Thymus (tissue), 14 donors: ENCODE measurements at places on chromosomes 11 and 22. TPM values are rescaled to one million over a fixed set of nuclear protein-coding genes. Genes with fewer than 3 reads are reported as not detected.

The CRYBB1 gene
- polyA plus RNA-seq: 1.7 TPM

DNA sequence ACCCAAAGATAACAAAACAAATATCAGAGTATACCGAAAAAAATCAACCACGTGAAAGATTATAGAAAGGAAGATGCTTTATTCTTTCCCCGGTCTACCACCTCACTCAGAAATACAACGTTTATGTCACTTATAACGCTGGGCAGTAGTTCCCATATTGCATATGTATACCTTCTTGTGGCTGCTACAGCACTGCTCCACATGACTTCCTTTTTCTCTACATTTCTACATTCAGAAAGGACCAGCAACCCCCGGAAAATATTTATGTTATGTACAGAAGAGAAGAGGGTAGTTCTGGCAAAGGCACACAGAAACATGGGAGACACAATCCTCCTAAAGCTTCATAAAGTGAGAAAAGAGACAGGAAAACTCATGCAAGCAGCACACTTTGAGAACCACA is 56.8 kb downstream of the MTMR2 start:
- peaks cover 5% of the 10 kb centered on the region for H3K36me3 ChIP-seq
- no peaks in the 10 kb centered on the region for H3K4me1 ChIP-seq
- DNase-seq: no peak
- H3K4me3 ChIP-seq: no peak overlapping the region
- H3K27ac ChIP-seq: no peak overlapping the region
- H3K27me3 ChIP-seq: no peaks in the 10 kb centered on the region

The TRIM48 gene
- 0.05 TPM for polyA plus RNA-seq

The CSF2RB gene
- 14.6 TPM for polyA plus RNA-seq

GRCh38 chr22:47054231-47055072 is 292.0 kb downstream of the TBC1D22A start:
- peaks cover 43% of the 10 kb centered on the region for H3K4me1 ChIP-seq
- H3K36me3 ChIP-seq: peaks cover 11% of the 10 kb centered on the region
- H3K4me3 ChIP-seq: no peak overlapping the region

GRCh38 chr11:134678744-134679143 is 266.7 kb upstream of the B3GAT1 start:
- DNase-seq: no peak
- H3K4me1 ChIP-seq: no peaks in the 10 kb centered on the region
- no peak overlapping the region for H3K27ac ChIP-seq

DNA sequence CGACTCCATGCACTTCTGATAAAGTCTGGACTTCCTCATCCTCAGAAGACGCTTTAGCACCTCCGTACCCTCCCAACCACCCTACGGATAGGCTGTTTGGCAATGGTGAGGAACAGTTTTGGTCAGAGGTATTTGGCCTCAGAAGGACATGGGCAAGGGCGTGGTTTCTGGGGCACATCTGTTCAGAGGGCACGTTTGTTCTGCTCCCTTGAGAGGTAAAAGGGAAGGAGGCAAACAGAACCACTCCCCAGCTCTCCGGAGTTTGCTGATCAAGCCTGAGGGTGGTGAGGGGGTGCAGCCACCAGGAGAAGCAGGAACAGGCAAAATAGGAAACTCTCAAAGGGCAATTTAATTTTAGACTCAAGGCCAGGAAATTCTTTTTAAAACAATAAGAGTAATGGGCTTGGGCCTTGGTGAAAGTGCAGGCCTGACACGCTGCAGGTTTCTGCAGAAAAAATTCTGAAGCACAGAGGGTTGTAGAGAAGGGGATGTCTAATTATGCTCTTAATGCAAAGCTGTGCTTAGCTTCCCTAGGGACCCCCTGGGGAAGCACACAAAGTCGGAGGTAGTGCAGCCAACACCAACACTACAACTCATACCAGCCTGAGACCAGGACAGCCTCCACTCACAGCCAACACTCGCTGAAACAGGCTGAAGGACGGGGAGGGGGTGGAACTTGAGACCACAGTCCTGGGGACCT is 23.3 kb downstream of the ETS1 start:
- H3K4me1 ChIP-seq: peaks cover 37% of the 10 kb centered on the region
- no peak for DNase-seq
- H3K27me3 ChIP-seq: no peaks in the 10 kb centered on the region
- no peaks in the 10 kb centered on the region for H3K36me3 ChIP-seq

The CNTF gene
- polyA plus RNA-seq: 0.16 TPM
